Effector memory CD8-positive, alpha-beta T cell (primary cell): ENCODE measurements at places on chromosomes 3 and 15.
A peak's percentile ranks its signal among the peaks of the same experiment; 100 is the strongest.

GRCh38 chr3:107687056-107687581 is 164.4 kb downstream of the BBX start:
- no peak for DNase-seq

GRCh38 chr15:63041402-63041973 is 1.1 kb upstream of the TPM1 start:
- DNase-seq, result no peak

DNA sequence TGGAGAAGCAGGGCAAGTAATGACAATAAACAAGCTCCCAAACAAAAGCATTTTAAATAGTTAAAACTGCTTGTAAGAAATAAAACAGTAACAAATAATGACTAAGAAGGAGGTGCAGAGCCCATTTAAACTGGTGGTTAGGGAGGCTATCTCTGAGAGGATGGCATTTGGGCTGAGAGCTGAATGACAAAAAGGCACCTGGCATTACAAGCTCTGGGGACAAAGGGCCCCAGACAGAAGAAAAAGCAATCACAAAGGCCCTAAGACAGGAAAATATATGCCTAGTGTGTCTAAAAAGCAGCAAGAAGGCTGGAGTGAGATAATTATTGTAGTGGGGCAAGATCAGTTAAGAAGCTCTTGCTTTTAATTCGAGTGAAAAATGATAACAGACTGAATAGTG is 9.6 kb downstream of the TMEM39A start:
- no peak for DNase-seq

- no peak for DNase-seq
Measured at GRCh38 chr15:69792823-69793222, 304.9 kb downstream of the TLE3 start.

GRCh38 chr3:135231737-135232136 is 436.7 kb downstream of the EPHB1 start:
- DNase-seq, result no peak

DNA sequence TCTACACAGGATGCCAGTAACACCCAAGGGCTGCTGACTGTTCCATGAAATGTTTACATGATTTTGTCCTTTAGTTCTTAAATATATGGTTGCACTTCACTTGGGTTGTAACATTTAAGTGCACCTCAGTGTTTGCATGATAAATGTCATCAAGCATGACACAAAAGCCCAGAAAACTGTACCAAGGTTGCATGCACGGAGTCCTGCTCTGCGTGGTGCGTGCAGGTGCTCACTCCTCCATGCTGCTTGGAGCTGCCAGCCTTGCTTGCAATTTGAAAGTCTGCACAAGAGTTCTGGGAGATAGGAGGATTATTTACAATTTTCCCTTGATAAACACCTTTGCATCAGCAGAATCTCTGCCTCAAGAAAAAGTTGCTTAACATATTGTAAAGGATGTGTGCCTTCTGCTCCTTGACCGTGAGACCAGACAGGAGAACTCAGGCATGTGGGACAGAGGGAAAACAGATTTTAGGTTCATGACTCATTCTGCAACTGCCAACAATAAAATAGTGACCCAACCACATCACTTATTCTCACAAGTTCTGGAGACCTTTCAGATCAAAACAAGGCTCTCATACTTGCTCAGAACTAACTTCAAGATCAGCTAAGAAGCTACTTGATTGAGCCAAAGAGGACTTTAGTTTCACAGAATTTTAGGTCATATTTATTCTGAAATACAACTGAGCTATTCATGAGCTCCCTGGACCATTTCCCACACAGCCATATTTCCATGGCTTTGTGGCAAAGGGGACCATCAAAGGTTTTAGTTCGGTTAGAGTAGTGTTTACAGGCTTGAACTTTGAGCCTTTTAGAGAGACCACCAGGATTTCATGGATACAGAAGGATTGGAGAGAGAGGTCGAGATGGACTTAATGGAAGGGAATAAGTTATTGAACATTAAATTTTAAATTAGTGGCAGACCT is 128.4 kb upstream of the ZBED2 start:
- no peak for DNase-seq

DNA sequence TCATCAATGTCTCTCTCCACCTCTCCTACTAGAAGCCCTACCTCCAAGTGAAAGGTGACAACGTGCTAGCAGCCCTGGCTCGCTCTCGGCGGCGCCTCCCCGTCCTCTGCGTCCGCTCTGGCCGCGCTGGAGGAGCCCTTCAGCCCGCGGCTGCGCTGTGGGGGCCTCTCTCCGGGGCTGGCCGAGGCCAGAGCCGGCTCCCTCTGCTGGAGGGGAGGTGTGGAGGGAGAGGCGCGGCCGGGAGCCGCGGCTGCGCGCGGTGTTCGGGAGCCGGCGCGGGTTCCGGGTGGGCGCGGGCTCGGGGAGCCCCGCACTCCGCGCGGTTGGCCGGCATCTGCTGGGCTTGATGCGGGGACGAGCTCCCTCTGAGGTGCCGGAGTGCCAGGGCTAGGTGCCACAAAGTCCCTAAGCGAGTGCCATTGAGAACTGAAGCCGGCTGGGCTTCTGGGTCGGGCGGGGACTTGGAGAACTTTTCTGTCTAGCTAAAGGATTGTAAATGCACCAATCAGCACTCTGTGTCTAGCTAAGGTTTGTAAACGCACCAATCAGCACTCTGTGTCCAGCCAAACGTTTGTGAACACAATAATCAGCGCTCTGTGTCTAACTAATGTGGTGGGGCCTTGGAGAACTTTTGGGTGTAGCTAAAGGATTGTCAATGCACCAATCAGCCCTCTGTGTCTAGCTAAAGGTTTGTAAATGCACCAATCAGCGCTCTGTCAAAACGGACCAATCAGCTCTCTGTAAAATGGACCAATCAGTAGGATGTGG is 84.8 kb upstream of the ARRDC4 start:
- DNase-seq, result no peak

- peak; percentile 54 for DNase-seq
Measured at GRCh38 chr15:72117486-72118016, 399 bp downstream of the MYO9A start.

GRCh38 chr3:156614642-156615511 is 59.5 kb upstream of the TIPARP start:
- no peak for DNase-seq

DNA sequence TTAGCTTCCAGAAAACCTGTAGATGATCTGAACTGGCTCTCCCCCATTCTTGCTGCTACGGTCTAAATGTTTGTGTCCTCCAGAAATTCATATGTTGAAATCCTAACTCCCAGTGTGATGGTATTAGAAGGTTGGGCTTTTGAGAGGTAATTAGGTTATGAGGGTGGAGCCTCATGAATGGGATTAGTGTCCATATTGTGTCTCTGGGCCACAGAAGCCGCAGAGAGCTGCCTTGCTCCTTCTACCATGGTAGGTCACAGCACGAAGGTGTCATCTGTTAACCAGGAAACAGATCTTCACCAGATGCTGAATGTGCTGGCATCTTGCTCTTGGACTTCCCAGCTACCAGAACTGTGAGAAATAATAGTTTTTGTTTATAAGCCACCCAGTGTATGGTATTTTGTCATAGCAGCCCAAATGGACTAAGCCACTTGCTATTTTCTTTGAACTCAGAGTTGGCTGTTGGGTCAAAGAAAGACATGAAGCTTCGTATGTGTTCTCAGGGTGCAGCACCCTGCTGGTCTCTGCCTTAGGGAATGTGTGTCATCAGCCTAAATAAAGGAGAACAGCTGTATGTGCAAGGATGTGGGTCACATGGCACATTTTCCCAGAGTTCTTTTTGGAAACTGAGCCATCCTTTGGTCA is 317.5 kb upstream of the SLCO3A1 start:
- no peak for DNase-seq

GRCh38 chr3:58062472-58062871 is 54.2 kb downstream of the FLNB start:
- no peak for DNase-seq

DNA sequence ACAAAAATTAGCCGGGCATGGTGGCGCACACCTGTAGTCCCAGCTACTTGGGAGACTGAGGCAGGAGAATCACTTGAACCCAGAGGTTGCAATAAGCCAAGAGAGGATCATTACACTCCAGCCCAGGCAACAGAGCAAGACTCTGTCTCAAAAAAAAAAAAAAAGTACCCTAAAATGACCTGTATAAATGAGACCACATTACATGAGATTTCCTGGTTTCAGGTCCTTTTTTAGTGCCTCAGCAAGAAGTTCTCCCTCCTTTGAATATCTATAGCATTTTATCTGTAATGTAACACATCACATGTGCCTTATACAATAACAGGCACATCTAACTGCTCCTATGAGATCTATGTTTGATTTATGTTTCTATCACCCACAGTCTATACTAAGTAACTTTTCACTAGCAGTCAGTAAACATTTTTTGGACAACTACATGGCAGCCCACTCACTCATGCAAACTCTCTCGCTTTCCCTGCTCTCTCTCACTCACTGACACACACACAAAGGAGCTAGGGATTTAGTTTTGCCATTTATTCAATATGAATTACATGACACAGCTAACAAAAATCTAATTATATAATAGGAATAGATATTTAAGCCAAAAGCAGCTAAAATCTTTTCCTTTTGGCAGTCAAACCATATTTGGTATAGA is 34.1 kb downstream of the ADAM10 start:
- DNase-seq, result no peak

GRCh38 chr3:133301731-133302130 is 98.1 kb upstream of the BFSP2 start:
- DNase-seq, result no peak

- no peak for DNase-seq
Measured at GRCh38 chr3:57745101-57745500, 11.0 kb upstream of the SLMAP start.

GRCh38 chr3:71926262-71926600 is 141.3 kb upstream of the PROK2 start:
- DNase-seq, result no peak

DNA sequence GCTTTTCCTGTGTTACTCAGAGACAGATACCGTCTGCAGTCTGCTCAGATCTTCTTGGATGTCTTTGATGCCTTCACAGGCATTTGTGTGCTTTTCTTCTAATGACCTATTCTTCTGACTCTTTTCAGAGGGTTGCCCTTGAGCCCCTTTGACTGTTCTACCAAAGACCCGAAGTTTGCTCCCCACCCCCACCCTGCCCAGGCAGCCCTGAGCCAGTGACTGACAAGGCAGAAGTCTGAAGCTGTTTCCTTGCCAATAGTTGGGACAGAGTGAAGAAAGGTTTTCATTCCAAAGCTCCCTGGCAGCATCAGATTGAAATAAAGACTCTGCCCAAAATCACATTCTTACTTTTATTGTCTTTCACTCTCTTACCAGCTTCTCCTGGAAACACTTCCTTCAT is 9.0 kb upstream of the ATP13A5 start:
- DNase-seq, result no peak

DNA sequence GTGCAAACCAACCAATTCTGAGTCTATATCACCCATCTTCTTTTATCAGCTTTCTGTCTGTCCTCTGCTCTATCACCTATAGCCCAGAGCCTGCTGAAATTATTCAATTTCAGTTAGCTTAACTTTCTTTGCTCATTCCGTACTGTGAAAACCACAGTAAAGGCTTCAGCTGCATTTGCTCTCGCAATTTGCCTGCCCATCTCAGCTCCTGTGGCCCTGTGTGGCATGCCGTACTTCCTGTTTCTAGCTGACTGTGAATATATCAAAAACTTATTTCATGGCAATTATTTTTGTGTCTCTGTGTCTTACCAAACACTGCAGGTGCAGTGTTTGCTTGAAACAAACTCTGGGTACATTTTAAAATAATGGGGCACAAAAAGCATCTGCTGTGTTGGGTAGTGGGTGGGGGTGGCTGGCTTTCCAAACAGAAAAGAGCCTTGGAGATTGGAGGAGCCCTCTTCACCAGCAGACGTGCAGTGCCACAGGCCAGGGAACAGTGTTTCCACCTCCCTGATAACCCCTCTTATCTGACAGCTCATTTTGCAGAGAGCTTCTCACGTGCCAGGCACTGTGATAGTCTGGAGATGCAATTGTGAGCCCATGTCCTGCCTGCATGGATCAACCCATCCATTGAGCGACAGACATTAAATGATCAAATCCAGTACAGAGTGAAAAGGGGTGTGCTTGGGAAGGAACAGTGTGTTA is 45.2 kb downstream of the GASK1A start:
- peak; percentile 53 for DNase-seq

GRCh38 chr3:42831321-42831713 is 22.1 kb downstream of the ACKR2 start:
- peak; percentile 82 for DNase-seq

- DNase-seq, result no peak
Measured at GRCh38 chr15:45594835-45595530, 7.8 kb downstream of the BLOC1S6 start.

- DNase-seq, result no peak
Measured at GRCh38 chr3:187044206-187044605, 95.1 kb downstream of the RPL39L start.

DNA sequence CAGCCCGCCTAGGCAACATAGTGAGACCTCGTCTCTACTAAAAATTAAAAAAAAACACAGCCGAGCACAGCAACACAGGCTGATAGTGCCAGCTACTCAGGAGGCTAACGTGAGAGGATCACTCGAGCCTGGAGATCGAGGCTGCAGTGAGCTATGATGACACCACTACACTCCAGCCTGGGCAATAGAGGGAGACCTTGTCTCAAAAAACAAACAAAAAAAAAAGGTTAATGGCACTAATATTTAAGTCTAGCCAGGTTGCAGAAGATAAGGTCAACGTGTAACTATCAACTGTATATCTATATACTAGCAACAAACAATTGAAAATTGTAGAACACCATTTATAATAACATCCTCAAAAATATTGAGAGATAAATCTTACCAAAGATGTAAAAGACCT is 75.1 kb downstream of the MYO9A start:
- no peak for DNase-seq

- DNase-seq, result peak; percentile 35
Measured at GRCh38 chr15:31489801-31490646, 163.4 kb downstream of the KLF13 start.

GRCh38 chr15:79292011-79292410 is 9.5 kb downstream of the ANKRD34C start:
- DNase-seq, result no peak

DNA sequence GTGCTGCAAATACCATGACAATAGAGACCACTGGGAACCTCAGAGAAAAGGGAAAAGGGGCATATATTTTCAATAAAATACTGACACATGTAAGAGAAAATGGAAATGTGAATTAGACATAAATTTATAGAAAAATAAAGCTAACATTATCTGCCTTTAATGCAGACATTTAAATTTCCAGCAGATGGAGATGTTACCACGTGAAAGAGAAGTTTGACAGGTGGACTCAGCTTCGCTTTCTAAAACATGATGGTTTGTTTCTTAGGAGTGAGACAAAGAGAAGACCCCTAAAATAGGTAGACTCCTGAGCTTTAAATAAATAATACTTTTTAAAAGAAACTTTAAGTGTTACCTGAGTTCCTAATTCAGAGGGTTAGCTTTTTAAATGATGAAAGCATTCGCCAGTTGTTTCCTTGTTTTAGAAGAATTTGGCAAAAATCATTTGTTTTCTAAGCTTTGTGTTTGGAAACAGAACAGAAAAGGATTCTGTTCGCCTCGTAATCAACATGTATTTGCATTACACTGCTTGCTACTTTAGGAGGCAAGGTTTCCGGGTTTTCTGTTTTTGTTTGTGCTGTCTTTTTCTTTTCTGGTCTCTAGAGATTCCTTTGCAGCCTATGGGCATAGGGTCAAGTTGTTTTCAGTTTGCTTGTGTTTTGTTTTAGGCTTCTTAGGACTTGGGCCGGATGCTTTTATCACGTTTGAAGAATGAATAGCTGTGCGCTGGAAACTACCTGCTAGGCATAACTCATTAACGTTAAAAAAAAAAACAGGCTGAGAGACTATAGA is 271.4 kb downstream of the THSD4 start:
- DNase-seq, result no peak

- no peak for DNase-seq
Measured at GRCh38 chr3:157294953-157295352, 135.0 kb upstream of the CCNL1 start.
